ENCODE measurements at places on chromosomes 5 and 9. TPM values are rescaled to one million over a fixed set of nuclear protein-coding genes. Genes with fewer than 3 reads are reported as not detected.

GRCh38 chr5:27474395-27474794, 436.0 kb upstream of the CDH9 start:
- no peak for DNase-seq

DNA sequence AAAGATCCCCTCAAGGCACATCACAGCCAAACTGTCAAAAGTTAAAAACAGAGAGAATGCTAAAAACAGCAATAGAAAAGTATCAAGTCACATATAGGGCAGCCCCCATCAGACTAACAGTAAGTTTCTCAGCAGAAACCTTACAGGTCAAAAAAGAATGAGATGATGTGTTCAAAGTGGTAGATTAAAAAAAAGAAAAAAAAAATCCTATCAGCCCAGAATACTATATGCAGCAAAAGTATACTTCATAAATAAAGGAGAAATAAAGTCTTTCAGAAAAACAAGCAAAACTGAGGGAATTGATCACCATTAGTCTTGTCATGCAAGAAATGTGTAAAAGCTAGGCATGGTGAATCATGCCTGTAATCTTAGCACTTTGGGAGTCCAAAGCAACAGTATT, 99.9 kb upstream of the RAD23B start:
- DNase-seq = no peak

GRCh38 chr5:142897328-142897727, 127.2 kb downstream of the ARHGAP26 start:
- no peak for DNase-seq

- DNase-seq = peak; percentile 92
These were observed 13.6 kb upstream of the ALDOB start for GRCh38 chr9:101449071-101449721.

GRCh38 chr9:81874931-81875330, 53.3 kb upstream of the SPATA31D4 start:
- DNase-seq = no peak

PCAT7 gene
- total RNA-seq = 1.3 TPM
